Stimulated activated CD4-positive, alpha-beta T cell treated with anti-CD3 and anti-CD28 coated beads, Interleukin-4, amount 100 ng/mL, for 24 hours (primary cell): ENCODE measurements at places on chromosomes 7 and 10.
A peak's percentile ranks its signal among the peaks of the same experiment; 100 is the strongest.

- no peak for DNase-seq
Measured at GRCh38 chr10:126663328-126663727, 7.2 kb downstream of the C10orf90 start.

GRCh38 chr7:91137788-91138368 is 126.4 kb upstream of the FZD1 start:
- no peak for DNase-seq

DNA sequence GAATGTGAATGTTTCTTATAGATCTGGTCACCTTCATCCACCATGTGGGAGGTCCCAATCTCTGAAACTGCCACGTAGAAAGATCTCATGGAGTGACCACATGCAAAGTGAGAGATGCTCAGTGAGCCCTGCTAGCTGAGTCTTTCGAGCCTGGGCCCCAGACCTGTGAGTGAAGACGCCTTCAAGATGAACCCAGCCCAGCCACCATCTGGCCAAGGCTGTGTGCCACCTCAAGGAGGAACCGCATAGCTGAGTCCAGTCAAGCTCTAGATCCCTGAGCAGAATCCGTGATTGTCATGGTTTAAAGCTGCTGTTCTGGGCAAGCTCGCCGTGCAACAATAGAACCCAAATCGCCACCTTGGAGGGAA is 20.2 kb upstream of the PPIF start:
- DNase-seq = no peak

- no peak for DNase-seq
Measured at GRCh38 chr7:41256186-41256945, 446.5 kb downstream of the INHBA start.

- no peak for DNase-seq
Measured at GRCh38 chr7:142961973-142962926, at the start of gene KEL. Gene KEL (minus strand): TSS chr7:142962363. CDS start chr7:142962206, 157 bp downstream.

DNA sequence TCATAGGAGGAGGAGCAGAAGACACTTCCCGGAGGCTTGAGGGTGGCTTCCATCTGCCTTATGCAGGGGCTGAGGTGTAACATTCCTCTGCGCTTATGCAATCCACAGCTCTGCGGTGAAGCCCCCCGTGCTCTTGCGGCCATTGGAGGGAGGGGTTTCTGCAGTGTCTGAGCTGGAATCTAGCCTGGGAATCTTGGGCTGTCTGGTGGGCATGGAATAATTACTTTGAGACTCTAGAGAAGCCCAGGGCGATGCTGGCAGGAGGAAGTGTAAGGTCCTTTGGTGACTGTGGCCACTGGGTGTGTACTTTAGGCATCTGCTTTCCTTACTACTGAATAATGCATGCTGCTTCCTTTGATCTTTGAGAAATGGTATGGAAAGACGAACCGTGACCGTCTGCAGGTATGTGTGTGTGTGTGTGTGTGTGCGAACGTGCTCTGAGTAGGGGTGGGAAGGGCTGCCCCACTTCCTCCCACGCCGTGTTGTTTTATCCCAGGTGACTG is 181.0 kb downstream of the PRPF18 start:
- no peak for DNase-seq

DNA sequence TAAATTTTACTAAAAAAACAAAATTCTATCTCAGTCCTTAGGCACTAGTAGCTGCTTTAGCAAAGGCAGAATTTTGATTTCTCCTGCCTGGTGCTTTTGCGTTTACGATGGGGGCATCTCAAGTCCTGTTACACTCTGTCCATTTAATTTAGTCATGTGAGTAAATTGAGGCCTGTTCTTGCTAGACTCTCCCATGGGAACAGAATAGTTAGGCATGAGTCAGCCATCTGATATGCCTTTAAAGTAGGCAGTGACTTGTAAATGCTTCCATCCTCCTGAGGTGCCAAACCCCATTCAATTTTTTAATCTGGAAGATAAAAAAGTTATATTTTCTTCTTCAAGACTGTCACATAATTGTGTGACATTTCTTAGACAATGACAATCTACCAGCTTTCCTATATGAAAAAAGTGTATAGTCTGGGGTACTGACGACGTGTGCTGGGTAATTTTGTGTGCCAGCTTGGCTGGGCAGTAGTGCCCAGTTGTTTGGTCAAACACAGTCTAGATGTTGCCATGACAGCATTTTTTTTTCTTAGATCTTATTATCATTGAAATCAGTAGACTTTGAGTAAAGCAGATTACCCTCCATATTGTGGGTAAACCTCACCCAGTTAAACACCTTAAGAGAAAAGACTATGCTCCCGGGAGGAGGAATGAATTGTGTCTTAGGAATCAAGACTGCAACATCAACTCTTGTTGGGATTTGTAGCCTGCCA is 603.4 kb downstream of the SORCS1 start:
- DNase-seq = no peak

DNA sequence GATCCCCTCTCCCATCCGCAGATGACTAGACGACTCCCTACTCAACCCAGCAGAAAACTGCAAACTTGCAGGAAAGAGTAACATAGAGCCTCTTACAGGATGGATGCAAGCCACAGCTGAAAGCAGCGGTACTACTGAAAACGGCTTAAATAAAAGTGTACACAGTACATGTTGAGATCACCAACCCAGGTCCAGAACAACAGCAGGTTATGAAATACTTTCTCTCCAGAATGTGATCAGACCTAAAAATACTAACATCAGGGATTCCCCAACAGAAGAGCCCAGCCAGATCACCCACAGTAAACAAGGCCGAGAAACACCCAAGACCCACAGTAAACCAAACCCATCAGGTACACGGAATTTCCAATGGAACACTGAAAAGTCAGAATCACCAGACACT is 13.2 kb downstream of the ATE1 start:
- DNase-seq = no peak

DNA sequence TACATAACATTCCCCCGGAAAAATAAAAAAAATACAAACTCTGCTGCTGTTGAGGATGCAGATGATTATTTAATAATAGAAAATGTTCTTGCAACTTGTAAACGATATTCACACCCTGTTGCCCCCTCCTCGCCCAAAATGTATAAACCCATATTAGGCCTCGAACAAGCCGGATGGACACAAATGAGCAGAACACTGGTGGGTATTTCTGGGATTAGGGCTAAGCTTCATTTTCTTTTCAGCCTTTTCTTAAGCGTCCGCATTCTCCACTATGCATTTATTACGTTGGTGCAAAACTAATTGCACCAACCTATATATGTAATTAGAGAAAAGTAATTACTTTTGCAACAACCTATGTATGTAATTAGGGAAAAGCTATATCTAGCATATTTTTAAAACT is 349 bp upstream of the GNG11 start:
- DNase-seq = no peak

- DNase-seq = no peak
Measured at GRCh38 chr7:139370943-139371313, 11.2 kb downstream of the LUC7L2 start.

DNA sequence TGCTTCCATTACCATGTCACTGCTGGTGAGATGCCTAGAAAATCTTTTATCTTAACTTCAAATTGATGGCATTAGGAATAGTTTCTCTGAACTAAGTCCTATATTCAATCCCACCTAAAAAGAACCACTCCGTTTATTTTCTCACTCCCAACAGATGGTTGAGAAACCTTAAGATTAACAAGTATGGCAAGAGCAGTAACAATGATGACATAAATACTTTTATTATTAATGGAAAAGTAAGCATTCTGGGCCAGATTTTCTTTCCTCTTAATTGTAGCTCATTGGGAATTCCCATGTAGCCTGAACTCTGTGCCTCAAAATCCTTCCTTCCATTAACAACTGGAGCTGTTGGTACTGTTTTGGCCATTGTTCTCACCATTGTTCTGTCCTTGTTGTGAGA is 21.1 kb upstream of the FAM13C start:
- DNase-seq = no peak

GRCh38 chr10:110750931-110751330 is 106.8 kb downstream of the RBM20 start:
- no peak for DNase-seq

GRCh38 chr10:25952857-25953256 is 18.8 kb downstream of the MYO3A start:
- DNase-seq = no peak

- no peak for DNase-seq
Measured at GRCh38 chr7:26071622-26072456, 80.2 kb upstream of the NFE2L3 start.

DNA sequence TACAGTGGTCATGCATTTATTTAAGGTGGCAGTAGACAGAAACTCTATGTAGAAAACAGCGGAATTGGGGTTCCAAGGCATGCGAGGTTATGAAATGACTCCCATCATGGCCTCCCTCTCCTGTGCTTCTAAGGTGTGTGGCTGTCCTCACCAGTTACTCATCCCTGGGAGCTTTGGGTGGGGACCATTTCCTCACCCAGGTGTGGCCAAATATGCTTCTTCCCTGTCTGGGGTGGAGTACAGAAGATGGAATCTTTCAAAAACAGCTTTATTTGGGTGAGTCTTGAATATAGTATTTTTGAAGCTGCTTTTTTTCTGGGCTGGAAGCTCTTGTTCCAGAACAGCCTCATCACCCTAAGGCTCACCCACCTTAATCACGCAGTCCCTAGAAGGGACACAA is 139.0 kb downstream of the NRF1 start:
- no peak for DNase-seq

GRCh38 chr10:119806334-119807130 is 66.1 kb downstream of the MCMBP start:
- no peak for DNase-seq

GRCh38 chr10:105837951-105838350 is 1196.9 kb downstream of the SORCS3 start:
- DNase-seq = no peak

GRCh38 chr10:46239247-46239646 is 47.5 kb upstream of the ANTXRL start:
- DNase-seq = no peak

DNA sequence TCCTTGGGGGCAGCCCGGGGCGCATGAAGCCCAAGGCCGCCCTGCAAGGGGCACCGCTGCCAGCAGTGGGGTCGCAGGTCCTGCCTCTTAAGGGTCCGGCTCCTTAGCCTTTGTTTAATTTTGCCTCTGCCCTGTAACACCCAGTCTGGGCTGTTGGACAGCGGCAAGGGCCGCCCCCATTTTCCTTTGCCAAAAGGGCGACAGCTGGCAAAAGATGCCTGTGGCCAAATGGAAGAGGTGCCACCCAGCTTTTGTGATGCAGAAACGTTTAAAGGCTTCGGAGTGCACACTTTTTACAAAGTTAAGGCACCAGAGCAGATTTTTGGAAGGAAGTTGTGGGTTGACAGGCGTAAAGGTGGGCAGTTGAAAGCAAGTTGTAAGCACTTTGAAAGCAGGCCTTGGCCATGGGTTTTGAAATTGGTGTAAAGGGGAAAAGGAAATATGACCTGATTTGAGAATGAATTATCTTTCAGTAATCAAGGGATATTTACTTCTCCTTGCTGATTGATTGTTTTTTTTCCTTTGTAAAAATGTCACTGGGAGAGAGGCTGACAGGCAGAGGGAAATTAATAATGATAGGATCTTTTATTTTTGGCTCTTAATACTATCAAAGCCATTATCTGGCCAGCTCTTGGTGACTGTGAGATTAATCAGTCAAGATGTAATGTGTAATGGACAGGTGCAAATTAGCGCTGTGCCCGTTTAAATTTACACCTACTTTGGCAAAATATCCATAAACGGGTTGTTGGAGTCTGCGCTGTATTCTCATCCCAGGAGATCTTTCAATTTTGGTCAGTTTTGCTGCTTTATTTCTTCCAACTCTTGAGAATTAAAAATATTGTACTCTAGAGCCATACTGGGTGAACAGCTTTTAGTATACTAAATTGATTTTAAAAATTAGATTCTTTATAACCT is 1.2 kb downstream of the CASD1 start:
- DNase-seq = peak; percentile 28

- DNase-seq = no peak
Measured at GRCh38 chr7:158017111-158018097, 570.2 kb downstream of the PTPRN2 start.

GRCh38 chr7:132381742-132382472 is 194.4 kb downstream of the PLXNA4 start:
- no peak for DNase-seq

- DNase-seq = no peak
Measured at GRCh38 chr10:89248990-89249389, 2.6 kb downstream of the LIPA start.

DNA sequence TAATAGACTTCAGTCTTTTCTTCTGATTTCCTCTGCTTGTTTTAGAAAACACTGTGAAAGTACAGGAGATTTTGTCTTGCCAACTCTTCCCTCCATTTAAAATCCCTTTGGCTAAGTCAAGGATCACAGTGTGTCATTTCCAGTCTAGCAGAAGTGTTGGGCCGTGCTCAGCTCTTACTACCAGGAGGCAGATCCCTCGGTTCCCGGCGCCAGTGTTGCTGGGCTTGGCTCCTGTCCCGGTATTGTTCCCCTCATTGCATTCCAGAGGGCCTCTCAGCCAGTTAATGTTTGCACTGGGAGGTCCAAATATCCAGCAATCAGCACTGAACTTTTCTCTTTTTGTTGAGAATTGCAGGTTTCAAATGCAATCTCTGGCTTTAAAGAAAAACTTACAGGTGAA is 612.1 kb upstream of the MGMT start:
- DNase-seq = no peak

DNA sequence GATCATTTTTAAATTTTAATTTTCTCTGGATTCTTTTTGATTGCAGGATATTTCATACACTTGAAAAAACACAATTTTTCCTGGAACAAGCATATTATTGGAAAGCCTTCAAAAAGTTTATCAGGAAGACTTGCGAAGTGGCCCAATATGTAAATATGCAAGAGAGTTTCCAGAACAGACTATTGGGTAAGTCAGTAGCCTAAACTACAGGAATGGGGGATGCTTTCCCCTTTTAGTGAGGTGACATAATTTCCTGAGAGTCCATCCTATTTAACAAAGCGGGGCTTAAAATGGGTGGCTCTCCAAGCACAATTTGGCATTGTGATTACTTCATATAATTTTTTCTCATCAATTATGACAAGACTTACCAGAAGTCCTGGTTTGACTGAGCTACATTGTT is 77.9 kb downstream of the ABCA13 start:
- no peak for DNase-seq

DNA sequence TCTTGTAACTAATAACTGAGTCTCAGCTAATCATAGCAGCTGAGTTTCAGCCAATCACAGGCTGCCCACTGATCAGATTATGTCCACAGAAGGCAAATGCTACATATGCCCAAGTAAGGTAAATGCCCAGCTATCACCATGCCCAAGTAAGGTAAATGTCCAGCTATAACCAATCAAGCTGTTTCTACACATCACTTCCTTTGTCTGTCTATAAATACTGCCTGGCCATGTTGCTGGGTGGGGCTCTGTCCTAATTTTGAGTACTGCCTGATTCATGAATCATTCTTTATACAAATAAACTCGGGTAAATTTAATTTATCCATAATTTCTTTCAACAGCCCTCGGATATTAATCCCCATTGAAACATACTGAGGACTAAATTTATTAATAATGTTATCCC is 312.4 kb downstream of the CACNA2D1 start:
- no peak for DNase-seq

DNA sequence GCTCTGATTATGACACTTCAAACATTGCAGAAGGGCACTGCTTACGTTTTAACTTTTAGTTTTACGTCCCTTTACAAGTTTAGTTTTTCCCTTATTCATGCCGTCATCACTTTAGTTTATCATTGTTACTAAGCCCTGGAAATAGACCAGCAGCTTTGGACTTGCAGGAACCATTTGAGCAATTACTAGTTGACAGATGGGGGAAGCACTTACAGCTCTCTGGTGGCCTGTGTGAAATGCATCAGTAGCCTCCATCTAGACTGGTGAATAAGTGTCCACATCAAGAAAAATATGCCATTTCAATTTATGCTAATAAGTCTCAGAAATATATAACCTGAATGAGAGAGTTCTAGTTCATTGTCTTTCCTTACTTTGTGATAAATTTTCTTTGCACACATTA is 194.9 kb upstream of the GRM3 start:
- DNase-seq = no peak

- peak; percentile 28 for DNase-seq
Measured at GRCh38 chr7:19051767-19052375, 65.6 kb downstream of the TWIST1 start.
